ENCODE measurements at places on chromosomes 4 and X.

DNA sequence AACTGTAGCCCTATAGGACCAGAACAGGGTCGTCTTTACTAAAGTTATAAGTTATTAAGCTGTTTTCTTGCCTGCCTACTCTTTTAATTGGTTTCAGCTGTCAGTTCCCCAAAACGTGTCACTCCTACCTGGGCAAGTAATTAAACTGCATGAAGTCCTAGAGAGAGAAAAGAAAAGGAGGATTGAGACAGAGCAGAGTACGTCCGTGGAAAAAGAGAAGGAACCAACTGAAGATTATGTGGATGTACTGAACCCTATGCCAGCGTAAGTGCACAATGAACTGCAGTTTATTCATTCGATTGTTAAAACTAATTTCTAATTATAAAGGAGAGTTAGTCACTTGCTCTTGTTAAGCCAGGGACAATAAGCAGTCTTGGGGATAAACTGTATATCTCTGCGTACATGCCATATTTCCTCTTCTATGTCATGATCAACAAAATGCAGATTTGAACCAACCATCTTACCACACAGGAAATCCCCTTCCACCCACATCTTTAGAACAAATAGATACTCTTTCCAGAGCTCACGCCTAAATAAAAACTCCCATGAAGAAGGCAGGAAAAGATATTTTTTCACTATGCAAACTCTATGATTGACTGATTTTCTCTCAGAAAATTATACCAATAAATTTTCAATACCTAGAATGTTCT, 22.8 kb downstream of the STAP1 start:
- DNase-seq = no peak

GRCh38 chr4:8495803-8496202, 55.2 kb downstream of the TRMT44 start:
- DNase-seq = no peak

DNA sequence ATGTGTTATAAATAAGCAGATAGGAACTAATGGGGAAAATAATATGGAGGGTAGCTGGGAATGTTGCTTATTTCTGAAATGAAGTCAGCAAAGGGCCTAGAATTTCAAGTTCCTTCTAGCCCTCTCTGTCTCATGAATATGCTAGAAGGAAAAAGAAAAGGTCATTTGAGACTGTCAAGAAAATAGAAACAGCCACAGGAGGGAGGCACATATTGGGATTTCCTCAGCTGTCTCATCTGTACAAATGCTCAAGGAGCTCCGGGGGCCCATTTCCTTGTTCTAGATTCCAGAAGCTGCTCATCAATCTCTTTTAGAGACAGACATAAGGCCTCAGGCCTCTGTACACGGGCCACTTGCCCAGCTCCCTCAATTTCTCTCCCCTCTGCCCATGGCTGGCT, 127.6 kb upstream of the ETNPPL start:
- DNase-seq = no peak

GRCh38 chr4:53043055-53043454, 180.9 kb downstream of the RASL11B start:
- DNase-seq = no peak

DNA sequence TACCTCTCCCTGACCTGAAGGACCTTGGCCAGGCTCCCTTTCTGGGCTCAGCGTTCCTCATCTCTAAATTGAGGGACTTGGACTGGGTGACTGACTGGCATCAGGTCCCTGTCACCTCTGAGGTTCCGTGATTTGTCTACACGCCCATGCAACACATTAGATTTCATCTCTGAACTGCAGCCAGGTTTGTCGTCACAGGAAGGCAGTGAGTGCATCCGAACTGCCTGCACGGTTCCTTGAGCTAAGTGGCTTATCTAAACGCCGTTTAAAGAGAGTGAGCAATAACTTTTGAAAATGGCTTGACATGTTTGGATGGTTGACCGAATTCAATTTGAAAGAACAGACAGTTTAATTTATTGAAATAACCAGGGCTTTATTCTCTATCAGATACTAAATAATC, 70.1 kb downstream of the PCYT1B start:
- DNase-seq = no peak

DNA sequence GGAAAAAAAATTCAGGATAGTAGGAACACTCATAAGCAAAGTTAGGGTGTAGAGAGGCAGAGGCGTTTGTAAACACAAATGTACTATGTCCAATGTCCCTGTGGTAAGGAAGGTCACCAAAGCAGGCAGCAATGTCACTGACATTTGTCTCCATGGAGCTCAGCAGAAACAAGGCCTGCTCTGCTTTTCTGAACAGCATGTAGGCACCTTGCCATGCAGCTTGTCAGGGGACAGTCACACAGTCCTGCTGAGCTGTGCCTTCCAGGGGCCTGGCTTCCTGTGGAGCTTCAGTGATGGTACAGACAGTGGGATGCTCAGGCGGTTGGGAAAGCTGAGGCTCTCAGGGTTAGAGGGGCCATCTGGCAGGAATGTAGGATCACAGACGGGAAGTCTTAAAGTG, 74.5 kb upstream of the HS3ST1 start:
- DNase-seq = no peak

DNA sequence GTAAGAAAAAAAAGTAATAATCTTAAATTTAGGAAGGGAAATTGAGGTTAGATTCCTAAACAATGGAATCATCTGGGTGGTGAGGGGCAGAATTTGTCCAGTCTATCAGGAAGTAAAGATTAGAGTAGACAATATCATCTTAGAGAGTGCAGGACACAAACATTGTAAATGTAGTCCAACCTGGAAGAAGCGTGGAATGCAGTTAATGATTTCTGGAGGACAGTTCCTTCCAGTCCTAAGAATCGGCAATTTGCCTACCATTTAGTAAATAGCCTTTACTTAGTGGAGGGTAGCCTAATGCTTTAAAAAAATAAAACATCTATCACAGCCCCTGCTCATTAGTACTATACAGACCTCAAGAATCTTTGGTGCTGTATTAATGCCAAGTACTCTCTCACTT, 147.5 kb upstream of the TTC29 start:
- DNase-seq = no peak

DNA sequence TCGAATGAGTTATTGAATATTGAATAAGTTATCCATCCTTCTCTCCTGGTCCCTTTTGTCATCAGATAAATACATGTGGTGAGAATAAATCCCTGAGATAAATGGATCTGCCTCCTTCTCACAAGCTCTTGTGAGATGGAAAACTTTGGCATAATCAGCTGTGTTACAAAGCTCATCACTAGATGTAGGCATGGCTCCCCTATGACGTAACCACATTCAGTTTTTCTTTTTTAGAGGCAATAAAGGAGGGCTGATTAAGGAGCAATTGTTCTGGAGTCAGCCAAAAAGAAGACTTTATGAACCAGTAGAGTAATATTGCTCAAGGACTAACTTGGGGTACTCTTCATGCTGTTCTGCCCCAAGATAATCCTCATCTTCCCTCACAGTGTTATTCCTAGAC, 90.5 kb upstream of the GATB start:
- no peak for DNase-seq

DNA sequence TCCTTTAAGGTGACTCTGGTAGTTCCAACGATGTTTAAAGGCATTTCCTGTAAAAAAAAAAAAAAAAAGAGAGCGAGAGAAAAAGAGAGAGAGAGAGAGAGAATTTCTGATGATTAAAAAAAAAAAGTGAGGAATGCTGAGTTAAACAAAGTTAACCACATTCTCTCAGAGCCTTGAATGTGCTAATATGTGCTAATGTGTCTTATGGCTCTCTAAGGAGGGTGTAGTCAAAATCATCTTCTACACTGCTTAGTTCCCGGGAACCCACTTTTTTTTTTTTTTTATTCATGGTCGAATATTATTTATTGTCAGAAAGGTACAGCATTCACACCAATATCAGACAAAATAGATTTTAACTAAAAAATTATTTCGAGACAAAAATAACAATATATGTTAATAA, 111.7 kb downstream of the SNCA start:
- DNase-seq = no peak

DNA sequence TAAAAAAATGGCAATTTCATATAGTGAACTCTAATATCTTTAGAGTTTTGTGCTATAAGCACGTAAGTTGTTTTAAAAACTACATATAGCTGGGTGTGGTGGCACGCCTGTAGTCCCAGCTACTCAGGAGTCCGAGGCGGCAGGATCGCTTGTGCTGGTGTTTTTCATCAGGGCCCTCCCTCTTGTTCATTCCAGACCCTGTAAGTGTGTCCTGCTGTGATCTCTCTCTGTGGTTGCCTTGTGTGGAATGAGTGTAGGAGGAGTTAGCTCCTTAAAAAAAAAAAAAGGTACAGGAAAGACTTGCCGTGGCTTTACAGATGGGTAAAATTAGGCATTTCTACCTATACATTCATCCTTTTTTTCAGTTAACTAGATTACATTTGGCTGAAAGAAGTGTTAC, 35.4 kb downstream of the RBBP7 start:
- DNase-seq = no peak

DNA sequence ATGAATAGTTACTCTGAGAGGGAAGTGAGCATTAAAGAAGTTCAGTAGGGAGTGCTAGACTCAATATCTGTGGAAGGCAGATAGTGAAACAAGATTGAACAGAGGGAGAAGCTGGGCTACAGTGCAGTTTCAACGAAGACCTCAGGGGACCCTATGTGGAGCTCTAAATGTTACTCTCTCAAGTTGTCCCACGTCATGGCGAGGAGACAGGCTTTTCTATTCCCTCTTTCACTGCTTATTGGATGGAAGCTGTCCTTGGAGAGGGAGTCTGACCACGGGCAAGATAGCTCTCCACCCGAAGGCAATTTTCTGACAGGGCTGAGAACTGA, 42.3 kb upstream of the CCSER1 start:
- DNase-seq = no peak

DNA sequence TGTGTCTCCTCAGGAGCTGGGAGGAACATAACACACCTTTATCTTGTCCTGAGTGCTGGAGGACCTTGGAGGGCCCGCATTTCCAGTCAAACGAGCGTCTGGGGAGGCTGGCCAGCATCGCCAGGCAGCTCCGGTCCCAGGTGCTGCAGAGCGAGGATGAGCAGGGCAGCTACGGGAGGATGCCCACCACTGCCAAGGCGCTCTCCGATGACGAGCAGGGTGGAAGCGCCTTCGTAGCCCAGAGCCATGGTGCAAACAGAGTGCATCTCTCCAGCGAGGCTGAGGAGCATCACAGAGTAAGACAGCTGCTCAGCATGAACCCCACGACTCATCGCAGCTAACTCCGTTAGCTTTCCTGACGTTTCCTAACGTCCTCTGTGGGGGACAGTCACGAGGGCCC, 430 bp downstream of the TRIML1 start:
- DNase-seq = no peak

DNA sequence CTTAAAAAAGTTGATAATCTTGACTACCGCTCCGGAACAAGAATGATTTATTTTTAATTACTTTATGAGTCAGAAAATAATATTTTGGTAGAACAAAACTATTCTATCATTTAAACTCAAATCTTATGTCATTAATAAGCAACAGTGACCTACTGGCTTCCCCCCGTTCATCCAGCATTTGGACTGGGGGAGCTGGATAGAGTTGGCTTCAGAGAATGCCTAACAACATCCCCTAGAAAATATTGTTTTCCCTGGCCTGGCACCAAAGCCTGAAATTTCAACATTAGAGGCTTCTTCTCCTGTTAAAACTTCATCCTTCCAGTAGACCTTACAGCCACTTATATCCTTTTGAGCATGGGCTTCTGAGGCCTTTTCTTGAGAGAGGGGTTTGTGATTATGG, 55.7 kb upstream of the PDLIM3 start:
- no peak for DNase-seq

DNA sequence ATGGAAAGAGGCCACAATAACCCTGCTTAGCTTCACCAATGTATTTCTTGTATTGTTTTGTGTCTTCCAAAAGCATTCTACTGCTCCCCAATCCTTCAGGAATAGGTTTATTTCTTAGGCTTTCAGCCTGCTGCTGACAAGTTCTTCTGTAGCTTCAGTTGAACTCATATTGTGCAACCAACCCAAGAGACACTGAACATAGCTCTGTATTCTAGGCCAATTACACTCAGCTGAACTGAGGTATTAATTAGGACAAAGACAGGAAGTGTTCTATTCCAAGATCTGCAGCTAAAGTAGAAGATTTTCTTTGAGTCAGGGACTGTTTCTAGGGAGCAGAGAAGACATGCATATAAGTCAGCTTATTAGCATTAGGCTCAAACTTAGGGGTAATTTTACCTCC, 151.8 kb downstream of the LHFPL1 start:
- DNase-seq = no peak

- DNase-seq = no peak
Observed at GRCh38 chr4:53775381-53775780, 184.1 kb upstream of the LNX1 start.

DNA sequence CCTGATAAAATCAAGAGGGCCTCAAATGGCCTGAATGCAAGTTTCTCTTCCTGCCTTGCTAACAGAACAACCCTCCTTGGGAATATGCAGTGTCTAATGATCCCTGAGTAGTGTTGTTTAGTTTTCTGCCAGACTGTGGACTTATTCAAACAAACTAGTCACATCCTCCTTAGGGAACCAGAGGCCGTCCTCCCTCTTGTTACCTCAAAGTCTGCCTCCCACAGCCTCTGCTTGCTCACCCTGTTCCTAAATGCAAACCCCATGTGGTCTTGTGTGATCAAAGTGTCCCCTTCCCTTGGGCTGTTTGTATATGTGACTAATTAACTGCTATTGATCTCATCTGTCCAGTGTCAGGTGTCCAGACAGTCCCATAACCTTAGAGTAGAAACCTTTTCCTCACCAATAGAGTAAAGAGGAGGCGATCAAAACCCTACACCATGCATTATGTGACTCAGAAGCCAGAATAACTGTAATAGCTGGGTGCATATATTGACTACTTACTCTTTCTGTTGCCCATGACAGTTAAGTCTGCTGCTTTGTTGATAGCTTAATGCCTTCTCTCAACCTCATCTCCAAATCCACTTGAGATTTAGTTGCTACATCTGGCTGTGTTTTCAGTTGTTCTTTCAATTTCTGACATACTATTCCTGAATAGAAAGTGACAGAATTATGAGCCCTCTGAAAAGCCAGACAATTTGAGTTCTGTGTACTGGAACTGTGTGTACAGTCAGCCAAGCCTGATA, 473.0 kb upstream of the NWD2 start:
- DNase-seq = no peak

DNA sequence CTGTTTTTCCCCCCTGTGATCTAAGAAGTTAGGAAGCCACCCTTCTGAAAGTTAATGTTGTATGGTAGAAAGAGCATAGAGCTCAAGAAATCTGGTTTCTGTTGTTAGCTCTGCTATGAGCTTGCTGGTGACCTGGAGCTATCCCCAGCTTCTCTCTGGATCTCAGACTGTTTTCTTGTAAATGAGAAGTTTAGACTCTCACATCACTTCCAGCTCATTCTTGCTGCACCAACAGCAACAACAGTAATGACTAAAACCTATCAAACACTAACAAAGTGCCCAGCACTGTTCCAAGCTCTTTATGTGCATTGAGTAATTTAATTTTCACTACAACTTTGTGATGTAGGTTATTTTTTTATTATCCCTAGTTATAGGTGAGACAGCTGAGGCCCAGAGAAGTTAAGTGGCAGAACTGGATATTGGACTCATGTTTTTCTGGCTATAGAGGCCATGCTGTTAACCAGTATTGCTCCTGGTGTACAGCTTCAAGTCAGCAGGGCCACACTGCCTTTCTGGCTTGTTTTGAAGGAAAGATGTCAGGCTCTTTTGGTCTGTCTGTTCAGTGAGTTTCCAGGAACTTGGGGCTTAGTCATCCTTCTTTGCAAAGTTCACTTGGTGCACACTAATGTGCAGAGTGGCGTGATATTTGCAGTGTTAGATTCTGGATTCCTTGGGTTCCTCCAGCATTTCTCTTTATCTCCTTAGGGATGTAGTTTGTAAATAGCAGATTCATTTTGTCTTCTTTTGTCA, 27.8 kb upstream of the TMEM164 start:
- no peak for DNase-seq

Measured in globus pallidus (tissue), 1 donor.